ENCODE measurements at places on chromosomes 13 and 19. TPM values are rescaled to one million over a fixed set of nuclear protein-coding genes. Genes with fewer than 3 reads are reported as not detected.

GRCh38 chr19:35162471-35163326 is 8.2 kb downstream of the FXYD5 start:
- no peak for DNase-seq
- peaks cover 20% of the 10 kb centered on the region for H3K36me3 ChIP-seq
- no peak overlapping the region for H3K27ac ChIP-seq
- H3K4me1 ChIP-seq: no peaks in the 10 kb centered on the region
- H3K4me3 ChIP-seq: no peak overlapping the region

- H3K27me3 ChIP-seq: no peaks in the 10 kb centered on the region
- H3K36me3 ChIP-seq: no peaks in the 10 kb centered on the region
- no peak for DNase-seq
- H3K4me1 ChIP-seq: no peaks in the 10 kb centered on the region
- H3K27ac ChIP-seq: no peak overlapping the region
These were observed 194.3 kb downstream of the TEX29 start for GRCh38 chr13:111514610-111515306.

DNA sequence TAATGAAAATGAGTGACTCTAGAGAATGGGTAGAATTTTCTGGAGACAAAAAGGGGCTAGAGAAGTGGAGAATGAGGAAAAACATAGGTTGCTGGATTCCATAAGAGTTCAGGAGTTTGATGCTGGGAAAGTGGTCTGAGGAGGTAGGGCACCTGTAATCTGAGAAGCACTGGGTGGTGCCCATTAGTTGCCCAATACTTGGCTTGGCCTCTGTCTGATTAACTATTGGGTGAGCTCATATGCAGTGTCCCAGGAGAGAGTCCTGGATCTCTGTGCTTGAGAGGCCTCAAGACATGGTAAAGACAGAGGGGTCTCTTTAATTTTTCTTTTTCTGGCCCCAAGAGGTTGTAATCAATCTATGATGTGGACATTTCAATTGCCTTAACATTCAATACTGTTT is 390.1 kb downstream of the TDRD3 start:
- no peak overlapping the region for H3K27ac ChIP-seq
- no peaks in the 10 kb centered on the region for H3K36me3 ChIP-seq
- H3K4me1 ChIP-seq: peaks cover 10% of the 10 kb centered on the region
- H3K4me3 ChIP-seq: no peak overlapping the region
- DNase-seq: no peak

GRCh38 chr13:65843314-65843731 is 1386.8 kb downstream of the PCDH9 start:
- H3K4me1 ChIP-seq: peaks cover 7% of the 10 kb centered on the region
- H3K27ac ChIP-seq: no peak overlapping the region
- no peak for DNase-seq
- H3K27me3 ChIP-seq: no peaks in the 10 kb centered on the region
- H3K36me3 ChIP-seq: no peaks in the 10 kb centered on the region

DNA sequence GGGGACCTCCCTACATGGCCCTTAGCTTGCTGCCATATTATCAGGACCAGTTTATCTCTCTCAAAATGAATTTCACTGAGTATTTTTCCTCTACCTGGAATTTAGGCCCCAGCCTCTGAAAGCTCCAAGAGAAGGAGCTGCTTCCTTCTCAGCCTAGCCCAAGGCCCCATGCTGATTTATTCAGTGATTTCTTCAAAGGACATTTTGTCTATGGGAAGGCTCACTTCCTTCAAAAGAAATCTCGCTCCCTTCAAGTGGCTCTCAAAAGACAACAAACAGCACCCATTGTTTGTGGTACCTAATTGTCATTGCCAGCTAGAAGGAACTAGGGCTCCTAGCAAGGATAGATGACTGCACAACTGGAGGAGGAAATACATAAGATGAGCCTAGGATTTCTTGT is 172.4 kb downstream of the SLC7A1 start:
- no peak overlapping the region for H3K27ac ChIP-seq
- no peak for DNase-seq
- no peak overlapping the region for H3K4me3 ChIP-seq
- H3K27me3 ChIP-seq: no peaks in the 10 kb centered on the region
- peaks cover 3% of the 10 kb centered on the region for H3K4me1 ChIP-seq

DNA sequence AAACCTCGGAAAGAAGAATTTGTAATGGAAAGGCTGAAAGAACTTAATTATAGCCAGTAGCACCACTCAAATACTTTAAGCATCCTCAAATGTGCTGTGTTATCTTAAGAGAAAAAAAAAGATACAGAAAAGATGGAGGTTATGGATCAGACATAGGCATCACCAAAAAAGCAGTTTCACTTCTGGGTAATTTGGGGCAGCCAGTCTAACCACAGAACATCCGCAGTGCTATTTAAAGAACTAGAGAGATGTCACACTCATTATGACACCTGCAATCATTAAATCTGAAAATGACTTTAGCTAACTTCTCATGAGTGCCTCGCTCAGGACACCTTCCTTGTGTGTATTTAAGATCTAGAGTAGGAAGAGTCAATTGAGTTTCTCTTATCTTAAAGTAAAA is 211.8 kb downstream of the RBM26 start:
- H3K36me3 ChIP-seq: no peaks in the 10 kb centered on the region
- no peak overlapping the region for H3K27ac ChIP-seq
- DNase-seq: no peak
- no peaks in the 10 kb centered on the region for H3K4me1 ChIP-seq
- H3K27me3 ChIP-seq: no peaks in the 10 kb centered on the region

KLC3 gene
- total RNA-seq: not detected

SMIM44 gene
- not detected for total RNA-seq

All from thoracic aorta (tissue), 2 donors.